ENCODE measurements at places on chromosomes 3 and 15. TPM values are rescaled to one million over a fixed set of nuclear protein-coding genes. Genes with fewer than 3 reads are reported as not detected.

Gene ARRDC4
- 43.8 TPM for total RNA-seq

Gene AHSG
- total RNA-seq, result 0.63 TPM

Gene ST6GAL1
- total RNA-seq, result 110 TPM

Gene BCHE
- 14.1 TPM for total RNA-seq

Gene PLA2G4D
- total RNA-seq, result not detected

Gene ELL3
- total RNA-seq, result 5.0 TPM

Gene CLDN1
- 2.5 TPM for total RNA-seq

Gene TXNRD3
- total RNA-seq, result 16.6 TPM

Gene MINDY4B
- total RNA-seq, result not detected

Gene AADACL2
- not detected for total RNA-seq

Gene SPATA12
- not detected for total RNA-seq

Gene MST1R
- 3.8 TPM for total RNA-seq

Gene CCR3
- total RNA-seq, result not detected

Gene STXBP5L
- total RNA-seq, result 27.2 TPM

Gene MESP2
- not detected for total RNA-seq

Gene UNC13C
- total RNA-seq, result 28.2 TPM

Gene GRK7
- total RNA-seq, result 0.31 TPM

Gene CYP1A2
- total RNA-seq, result not detected

Gene SCN11A
- total RNA-seq, result 0.63 TPM

Gene NECTIN3
- total RNA-seq, result 119 TPM

Gene KBTBD12
- 3.8 TPM for total RNA-seq

Gene NOX5
- total RNA-seq, result 0.63 TPM
